ENCODE measurements at places on chromosomes 7 and 10.

- DNase-seq, result no peak
Observed at GRCh38 chr7:3650844-3651243, 349.8 kb downstream of the SDK1 start.

- DNase-seq, result no peak
Observed at GRCh38 chr10:2891073-2891769, 176.1 kb upstream of the PFKP start.

- no peak for DNase-seq
Observed at GRCh38 chr10:119701861-119702260, 24.0 kb upstream of the INPP5F start.

DNA sequence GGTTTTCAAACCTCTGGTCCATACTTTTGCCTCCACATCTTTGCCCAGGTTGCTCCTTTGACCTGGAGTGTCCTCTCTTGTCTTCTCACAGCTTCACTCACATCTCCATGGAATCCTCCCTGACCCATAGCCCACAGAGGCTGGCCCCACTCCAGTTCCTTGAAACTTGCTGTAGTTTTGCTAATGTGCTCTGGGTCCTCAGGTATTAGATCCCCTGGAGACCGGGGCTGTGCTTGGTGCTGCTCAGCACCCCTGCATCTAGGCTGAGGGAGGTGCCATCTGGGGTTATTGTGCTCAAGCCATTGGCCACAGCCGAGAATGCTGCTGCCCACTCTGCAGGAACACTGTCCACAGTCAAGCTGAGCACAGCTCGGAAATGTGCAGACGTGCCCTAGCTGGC is 16.5 kb downstream of the KNDC1 start:
- no peak for DNase-seq

- DNase-seq, result no peak
Observed at GRCh38 chr7:29113384-29114102, 32.8 kb downstream of the CPVL start.

- DNase-seq, result no peak
Observed at GRCh38 chr10:129594811-129595210, 127.8 kb downstream of the MGMT start.

DNA sequence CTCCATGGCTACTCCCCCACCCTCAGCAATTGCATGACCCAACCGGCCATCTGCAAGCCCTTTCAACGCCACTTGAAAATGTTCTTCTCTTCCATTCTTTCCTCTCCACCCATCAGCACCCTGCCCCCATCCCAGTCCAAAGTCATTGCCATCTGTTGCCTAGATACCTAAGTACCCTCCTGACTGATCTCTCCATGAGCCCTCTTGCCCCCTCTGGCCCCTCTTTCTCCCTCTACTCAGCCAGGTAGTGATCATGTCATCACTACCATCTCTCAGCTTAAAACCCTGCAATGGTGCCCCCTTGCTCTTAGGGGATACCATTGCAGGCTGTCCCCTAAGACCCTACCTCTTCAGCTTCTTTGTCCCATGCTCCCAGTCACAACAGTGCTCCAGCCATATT is 30.5 kb upstream of the BTRC start:
- no peak for DNase-seq

DNA sequence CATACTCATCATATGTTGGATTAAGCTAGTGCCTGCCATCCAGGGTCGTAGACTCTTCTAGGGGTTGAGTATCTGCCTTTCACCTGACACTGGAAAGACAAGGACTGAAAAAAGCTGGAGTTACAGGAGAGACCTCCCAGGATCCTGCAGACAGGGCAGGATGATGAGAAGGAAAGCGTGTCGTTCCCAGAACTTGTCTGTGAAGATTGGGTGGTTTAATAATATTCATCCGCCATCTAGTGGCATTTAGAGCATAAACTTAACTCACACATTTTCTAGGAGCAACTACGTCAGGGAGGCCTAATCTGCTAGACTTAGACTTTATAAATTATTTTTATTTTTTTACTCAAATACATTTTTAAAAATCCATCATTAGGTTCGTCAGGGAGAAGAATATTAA is 59.6 kb downstream of the ADRB1 start:
- no peak for DNase-seq

DNA sequence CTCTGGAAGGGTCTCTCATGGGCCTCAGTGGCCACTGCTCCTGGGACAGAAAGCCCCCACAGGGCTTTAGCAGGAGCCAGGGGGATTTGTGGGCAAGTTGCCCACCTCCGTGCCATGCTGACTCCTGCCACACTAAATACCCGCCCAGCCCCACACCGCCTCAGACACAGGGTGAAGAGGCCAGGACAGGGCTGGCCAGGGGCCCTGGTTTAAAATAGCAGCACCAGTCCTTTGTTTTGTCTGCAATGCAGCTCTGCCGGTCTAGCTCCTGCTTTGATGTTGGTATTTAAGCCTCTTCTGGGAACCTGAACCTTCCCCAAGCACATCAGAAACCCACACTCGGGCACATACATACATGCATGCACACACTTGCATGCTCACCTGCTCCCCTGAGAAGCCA is 14.4 kb upstream of the TNRC18 start:
- no peak for DNase-seq

- DNase-seq, result no peak
Observed at GRCh38 chr10:35304649-35305048, 31.7 kb upstream of the CCNY start.

- DNase-seq, result no peak
Observed at GRCh38 chr7:72336382-72336631, 75.8 kb downstream of the CALN1 start.

DNA sequence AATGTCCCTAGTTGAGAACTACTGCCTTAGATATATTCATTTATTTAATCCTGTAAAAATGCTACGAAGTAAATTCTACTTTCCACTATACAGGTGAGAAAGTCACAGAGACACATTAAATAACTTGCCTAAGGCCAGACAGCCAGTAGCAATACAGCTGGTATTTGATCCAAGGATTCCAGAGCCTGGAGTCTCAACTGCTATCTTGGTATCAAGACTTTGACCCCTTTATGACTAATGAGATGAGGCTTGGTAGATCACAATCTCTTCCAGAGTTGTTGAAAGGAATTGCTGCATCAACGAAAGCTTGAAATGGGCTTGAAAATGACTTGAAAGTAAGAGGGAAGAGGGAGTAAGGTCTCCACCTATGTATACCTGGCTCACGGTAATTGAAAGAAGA is 83.3 kb downstream of the ORC5 start:
- DNase-seq, result no peak

GRCh38 chr10:48745662-48746245 is 61.1 kb downstream of the WDFY4 start:
- DNase-seq, result no peak

- no peak for DNase-seq
Observed at GRCh38 chr7:2575733-2576340, 17.1 kb downstream of the IQCE start.

- DNase-seq, result no peak
Observed at GRCh38 chr7:70410134-70410750, 721.7 kb upstream of the GALNT17 start.

DNA sequence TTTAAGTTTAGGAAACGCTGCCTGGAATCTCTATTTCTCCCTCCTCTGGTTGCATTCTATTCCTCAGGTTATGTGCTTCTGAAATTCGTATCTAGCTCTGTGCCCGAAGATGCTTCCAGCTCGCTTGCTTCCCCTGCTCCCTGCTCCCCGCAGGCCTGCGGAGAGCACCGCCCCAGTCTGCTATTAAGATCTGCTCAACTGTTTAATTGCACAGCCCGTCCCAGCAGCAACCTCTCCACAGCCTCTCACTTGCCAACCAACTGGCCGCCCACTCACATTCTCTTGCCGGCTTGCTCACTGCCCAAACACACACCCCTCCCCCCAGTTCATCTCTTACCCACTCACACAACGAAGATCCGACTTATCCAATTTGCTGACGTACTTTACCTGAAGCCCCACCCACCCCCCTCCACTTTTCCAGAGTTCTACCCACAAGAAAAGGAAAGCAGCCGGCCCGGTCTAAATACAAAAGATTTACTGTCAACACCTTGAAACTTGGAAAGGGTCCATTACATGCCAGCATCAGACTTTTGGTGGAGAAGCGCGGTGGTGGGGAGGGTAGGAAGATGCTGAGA is 167.3 kb upstream of the KLF14 start:
- no peak for DNase-seq

DNA sequence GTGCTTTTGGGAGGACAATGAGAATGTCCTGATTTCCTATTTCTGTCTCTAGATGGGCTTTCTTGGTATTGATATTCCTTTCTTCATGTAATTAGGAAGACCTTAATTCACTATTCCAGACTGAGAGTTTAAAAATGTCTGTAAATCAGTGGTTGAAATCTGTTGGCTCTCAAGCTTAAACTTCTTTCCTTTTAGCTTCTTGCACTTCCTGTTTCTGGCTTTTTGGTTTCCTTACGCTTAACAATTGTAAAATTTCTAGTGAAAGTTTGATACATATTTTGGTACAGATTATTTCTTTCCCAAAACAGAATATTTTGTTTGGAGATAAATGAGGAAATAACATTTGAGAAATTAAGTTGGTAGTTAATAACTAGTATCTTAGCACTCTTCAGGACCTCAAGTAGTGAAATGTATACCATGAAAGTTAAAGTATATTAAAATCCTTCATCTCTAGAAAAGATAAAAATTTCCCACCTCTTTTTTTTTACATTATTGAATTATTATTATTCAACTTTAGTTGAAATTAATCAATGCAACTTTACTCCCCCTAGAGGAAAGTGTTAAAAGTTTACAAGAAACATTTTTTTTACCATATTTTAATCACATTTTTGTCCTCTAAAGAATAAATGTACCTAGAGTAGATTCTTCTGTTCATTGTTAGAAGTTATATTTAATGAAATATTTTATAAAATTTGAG is 137.2 kb downstream of the PHTF2 start:
- no peak for DNase-seq

DNA sequence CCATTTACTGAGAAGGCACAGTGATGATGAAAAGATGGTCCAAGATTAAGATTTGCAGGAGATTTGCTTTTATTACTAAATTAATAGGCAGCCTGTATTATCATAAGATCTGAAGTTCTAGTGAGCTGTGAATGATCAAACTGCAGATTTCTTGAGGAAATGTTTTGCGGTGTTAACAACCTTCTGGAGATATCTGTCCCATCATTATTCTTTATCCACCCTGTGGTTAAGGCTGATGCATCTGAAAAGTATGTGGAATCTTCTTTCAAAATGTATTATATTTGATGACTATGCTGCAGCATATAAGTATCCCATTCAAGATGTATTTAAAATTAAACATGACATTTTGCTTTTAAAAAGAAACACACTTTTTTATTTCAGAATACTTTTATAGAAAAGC is 150.3 kb downstream of the POLR1F start:
- DNase-seq, result no peak

GRCh38 chr7:135966341-135967043 is 10.7 kb downstream of the MTPN start:
- no peak for DNase-seq

DNA sequence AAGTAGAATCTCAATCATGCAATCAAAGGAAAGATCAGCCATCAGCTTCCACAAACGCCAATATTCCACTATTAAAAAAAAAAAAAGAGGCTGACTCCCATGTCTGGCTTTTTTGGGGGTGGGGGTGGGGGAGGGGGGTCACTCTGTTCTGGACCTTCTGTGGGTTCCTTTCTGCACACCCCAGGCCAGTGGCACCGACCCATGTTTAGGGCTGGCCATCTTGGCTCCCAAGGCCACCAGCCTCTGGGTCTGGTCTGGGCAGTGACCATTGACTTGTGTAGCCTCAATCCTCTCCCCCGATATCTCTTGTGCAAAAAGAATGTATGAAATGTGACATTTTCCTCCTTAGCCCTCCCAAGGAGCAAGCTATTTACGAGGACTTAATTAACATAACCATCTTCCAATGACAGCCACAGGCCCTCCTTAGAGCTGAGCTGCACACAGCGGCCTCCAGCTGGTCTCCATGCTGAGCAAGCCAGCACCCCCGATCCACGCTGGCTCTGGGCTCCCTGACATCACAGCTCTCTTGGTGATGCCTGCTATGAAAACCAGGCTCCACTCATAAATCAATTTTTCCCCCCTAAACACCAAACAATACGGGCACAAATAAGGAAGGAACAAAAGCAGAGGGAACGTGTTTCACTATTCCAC is 100.1 kb downstream of the ZRANB1 start:
- DNase-seq, result no peak

- no peak for DNase-seq
Observed at GRCh38 chr10:123655751-123656150, 10.4 kb upstream of the GPR26 start.

DNA sequence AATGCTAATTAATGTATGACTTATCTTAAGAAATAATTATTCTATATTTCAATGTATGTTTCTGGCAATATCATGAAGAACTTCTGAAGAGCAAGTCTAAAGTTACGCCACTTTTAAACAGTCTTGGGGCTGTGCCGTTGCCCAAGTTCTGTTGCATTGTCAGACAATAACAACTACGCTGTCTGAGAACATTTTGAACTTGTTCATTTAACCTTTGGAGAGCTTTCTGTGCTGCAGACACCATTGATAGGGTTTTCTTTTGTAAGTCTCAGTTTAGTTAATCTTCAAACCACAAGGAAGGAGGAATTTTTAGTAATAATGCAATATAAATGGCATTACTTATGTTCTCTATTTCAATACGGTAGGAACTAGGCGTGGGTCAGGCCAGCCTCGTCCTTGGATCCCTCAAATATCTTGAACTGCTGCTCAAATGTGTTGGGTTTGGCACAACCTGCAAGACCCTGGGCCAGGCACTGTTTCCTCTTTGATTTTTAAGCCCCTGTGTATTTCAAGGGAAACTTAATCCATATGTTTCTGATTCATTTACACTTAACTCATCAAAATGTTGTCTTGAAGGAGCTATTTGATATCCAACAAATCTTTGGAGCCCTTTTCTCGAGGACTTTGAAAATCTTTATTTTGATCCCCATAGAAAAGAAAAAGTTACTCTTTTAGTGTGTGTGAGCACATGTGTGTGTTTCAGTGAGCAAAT is 215.5 kb downstream of the INHBA start:
- DNase-seq, result no peak

DNA sequence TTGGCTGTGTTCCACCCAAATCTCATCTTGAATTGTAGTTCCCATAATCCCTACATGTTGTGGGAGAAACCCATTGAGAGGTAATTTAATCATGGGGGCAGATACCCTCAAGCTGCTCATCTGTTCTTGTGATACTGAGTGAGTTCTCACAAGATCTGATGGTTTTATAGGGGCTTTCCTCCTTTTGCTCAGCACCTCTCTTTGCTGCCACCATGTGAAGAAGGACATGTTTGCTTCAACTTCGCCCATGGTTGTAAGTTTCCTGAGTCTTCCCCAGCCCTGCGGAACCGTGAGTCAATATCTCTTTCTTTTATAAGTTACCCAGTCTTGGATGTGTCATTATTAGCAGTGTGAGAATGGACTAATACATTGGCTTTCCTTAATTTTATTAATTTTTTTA is 527.8 kb downstream of the MDFIC start:
- DNase-seq, result no peak
